ENCODE measurements at places on chromosomes 2 and 18. TPM values are rescaled to one million over a fixed set of nuclear protein-coding genes. Genes with fewer than 3 reads are reported as not detected.

The KCNK3 gene
- not detected for total RNA-seq

The HOXD12 gene
- total RNA-seq: not detected

DNA sequence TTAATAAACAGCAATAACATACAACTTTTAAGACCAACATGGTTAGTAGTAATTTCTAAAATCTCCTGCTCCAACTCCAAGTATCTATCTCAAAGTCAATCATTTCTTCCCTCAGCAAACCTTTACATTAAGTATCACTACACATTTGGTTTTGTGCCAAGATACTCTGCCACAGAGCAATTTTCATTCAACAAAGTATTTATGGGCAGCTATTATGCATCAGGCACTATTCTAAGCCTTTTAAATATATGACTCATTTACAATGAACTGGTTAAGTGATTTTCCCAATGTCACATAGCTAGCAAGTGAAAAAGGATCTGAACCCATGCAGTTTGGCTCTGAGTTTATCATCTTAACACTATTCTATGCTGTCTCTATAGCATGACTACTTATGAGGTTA lies 264.3 kb downstream of the NOL4 start:
- H3K27me3 ChIP-seq: no peaks in the 10 kb centered on the region
- no peak overlapping the region for H3K27ac ChIP-seq
- no peak for DNase-seq
- no peaks in the 10 kb centered on the region for H3K4me1 ChIP-seq

DNA sequence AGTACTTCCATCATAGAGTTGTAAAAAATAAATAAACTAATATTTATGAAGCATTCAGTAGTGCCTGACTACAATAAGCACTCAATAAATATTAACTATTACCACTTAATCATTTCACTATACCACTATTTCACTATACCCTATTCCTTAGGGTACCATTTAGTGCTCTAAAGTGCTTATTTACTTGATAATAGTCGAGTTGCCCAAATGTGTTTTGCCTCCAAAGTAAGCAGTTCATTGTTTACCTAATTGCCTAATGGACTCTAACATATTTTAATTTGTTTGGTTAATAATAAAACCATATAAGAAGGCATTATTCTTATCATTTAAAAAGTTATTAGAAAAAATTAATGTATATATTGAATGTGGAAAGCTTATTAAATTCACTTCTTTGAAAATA lies 33.0 kb upstream of the MAP2 start:
- no peak overlapping the region for H3K4me3 ChIP-seq
- DNase-seq: no peak
- no peak overlapping the region for H3K27ac ChIP-seq
- H3K4me1 ChIP-seq: no peaks in the 10 kb centered on the region

The CNNM3 gene
- 31.2 TPM for total RNA-seq
